ENCODE measurements at places on chromosomes 11 and 22.

DNA sequence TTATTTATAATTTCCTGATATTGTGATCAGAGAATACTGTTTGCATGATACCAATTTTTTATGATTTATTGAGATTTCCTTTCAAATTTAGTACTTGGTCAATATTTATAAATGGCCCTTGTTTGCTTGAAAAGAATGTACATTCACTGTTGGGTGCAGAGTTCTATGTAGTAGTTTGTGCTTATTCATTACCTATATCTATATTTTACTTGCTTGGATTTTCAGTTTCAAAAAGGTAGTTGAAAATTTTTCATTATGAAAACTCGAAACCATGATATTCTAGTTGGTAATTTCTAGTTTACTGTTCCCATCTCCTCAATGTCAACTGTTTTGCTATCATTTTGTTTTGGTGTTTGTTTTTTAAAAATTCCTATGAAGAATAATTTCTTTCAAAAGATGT lies 155.7 kb downstream of the AASDHPPT start:
- DNase-seq: no peak

DNA sequence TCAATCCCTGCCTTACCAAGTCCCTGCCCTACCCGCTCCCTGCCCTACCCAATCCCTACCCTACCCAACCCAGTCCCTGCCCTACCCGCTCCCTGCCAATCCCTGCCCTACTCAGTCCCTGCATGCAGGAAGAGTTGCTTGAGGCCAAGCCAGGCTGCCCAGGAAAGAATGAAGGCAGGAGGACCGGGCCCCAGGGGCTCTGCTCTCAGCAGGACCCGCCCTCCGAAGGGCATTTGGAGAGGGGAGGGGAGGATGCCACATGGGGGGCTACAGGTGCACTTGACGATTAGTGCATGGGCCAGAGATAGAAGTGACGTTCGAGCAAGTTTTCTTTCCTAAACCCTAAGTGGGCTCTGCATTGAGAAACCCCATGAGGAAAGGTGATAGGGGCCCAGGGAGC lies 581.2 kb downstream of the TBC1D22A start:
- no peak for DNase-seq

DNA sequence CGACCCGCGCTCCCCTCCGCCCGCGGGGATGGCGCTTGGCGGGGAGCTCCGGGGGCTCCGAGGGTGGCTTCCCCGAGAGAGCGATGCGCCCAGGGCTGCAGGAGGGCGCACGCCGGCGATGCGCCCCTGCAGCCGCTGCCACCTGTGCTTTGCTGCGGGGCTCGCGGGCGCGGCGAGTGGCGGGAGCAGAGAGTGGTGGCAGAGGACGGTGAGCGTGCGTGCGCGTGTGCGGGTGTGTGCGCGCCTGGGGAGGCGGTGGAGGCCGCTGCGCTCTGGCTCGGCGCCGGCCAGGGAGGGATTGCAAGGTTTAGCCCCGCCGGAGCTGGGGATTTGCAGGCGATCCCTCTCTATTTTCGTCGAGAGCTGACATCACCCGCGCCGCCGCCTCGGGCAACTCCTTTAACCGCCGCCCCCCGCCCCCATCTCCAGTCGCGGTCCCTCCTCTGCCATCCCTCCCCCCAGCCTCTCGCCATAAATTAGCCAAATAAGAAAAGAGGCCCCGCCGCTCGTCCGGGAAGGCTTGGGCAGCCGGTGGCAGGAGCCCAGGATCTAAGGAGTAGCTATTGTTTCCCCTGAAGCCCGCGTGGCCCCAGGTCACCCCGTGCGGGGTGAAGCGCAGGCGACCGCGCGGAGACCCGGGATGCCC lies at the start of gene SLC1A2:
Gene SLC1A2, minus strand, starts transcription at position 375 of the 646 bp plus-strand sequence. CDS start 592 bp downstream, outside the sequence.
- no peak for DNase-seq

- no peak for DNase-seq
These were observed 74.5 kb downstream of the FAM76B start for GRCh38 chr11:95714843-95715776.
